ENCODE measurements at places on chromosomes 12 and 14.
A peak's percentile ranks its signal among the peaks of the same experiment; 100 is the strongest.

- DNase-seq = no peak
These were observed 155.8 kb upstream of the ATP2B1 start for GRCh38 chr12:89864411-89864810.

DNA sequence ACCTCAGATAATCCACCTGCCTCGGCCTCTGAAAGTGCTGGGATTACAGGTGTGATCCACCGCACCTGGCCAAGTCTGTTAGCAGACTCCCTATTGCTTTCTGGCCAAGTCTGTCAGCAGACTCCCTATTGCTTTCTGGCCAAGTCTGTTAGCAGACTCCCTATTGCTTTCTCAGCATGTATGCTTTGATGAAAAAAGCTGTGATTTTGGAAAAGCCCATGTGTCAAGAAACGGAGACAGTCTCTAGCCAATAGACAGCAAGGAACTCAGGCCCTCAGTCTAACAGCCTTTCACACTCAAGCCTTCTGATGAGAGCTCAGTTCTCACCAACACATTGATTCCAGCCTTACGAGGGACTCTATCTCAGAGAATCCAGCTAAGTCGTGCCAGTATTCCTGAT is 158.8 kb upstream of the KRR1 start:
- DNase-seq = no peak

DNA sequence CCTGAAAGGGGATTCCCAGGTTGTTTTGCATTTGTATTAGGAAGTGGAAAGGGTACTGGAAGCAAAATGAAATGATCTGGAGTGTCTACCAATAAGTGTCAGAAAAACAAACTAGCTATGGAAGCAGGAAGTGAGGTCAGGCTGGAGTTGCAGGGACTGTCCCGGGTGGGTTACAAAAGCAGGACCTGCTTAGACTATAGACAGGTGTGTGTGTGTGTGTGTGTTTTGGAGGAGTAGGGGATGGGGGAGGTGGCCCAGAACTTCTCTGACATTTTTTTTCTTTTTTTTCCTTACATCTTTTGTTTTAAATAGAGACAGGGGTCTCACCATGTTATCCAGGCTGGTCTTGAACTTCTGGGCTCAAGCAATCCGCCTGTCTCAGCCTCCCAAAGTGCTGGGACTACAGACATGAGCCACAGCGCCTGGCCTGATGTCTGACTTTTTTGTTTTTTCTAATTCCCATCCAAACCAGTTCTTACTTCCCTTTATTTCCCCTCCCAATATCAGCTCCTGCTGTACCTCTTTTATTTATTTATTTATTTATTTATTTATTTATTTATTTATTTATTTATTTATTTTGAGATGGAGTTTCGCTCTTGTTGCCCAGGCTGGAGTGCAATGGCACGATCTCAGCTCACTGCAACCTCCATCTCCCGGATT is 512 bp upstream of the RND1 start:
- DNase-seq = no peak

- no peak for DNase-seq
These were observed 56.3 kb downstream of the SLC16A7 start for GRCh38 chr12:59652130-59652529.

- DNase-seq = no peak
These were observed 51.9 kb downstream of the PRMT8 start for GRCh38 chr12:3542911-3543310.

DNA sequence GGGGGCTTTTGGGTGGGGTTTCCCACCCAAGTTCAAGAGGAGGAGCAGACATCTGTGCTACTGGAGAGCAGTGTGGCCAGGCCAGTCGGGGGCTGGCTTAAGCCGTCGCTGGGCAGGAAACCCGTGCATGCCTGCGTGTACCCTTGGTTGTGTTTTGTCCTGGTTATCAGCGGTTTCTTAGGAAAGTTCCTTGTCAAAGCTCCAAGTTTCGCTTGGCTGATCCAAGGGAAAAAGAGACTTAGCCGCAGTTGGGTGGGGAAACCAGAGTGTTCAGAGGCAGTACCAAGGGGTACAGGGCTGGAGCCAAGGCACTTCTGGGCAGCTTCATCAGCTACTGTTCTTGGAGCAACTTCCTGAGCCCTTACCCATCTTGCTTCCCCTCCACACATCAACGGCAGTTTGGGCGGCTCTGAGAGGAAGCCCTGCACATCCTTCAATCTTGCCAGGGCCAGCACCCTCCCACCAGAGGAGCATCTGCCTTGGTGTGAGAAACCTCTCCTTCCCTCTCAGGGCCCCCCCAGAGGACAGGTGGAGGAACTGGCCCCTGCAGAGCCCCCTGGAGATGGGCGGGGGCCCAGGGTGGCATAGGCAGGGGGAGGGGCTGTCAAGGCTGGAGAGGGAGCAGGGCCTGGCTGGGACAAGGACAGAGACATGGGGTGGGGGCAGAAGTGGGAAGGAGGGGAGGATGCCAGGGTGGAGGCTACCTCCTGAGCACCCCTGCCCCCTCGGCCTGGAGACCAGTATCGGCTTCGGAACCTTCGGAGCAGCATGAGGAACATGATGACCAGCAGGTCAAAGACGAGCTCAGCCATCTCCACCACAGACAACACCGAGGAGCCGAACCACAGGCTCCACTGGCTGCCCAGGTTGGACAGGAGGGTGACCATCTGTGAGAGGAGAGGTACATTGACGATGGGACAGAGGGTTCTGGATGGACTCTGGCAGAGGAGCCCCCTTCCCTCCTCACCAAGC is 5.8 kb upstream of the TNFRSF1A start:
- DNase-seq = no peak

DNA sequence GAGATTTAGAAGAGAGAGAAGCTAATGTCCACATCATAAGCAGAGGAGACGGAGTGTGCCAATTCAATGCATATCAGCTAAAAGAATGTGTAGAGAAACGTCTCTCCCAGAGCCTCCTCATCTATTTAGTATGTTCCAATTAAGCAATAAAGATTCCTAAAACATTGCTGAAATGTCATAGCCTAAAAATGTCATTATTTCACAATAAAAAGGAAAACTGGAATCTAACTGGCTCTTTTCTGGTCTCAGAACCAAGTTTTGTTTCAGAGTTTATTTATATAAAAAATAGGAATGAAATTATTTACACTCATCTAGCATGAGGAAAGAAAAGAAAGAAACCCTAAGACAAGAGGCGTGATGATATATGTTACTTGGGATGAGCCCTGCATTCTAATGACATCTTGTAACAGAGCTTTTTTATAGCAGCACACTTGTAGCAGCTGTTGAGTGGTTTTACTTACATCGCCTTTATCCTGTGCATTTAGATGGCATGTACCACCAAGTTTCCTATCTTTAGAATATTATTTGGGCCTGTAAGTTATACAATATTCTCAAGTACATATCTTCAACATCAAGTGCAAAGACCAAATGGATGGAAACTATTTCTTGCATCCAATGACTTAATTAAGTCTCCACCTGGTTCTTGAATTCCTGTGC is 266.3 kb upstream of the PRKD1 start:
- DNase-seq = no peak

GRCh38 chr14:50013198-50013918 is 103.0 kb downstream of the VCPKMT start:
- DNase-seq = no peak

DNA sequence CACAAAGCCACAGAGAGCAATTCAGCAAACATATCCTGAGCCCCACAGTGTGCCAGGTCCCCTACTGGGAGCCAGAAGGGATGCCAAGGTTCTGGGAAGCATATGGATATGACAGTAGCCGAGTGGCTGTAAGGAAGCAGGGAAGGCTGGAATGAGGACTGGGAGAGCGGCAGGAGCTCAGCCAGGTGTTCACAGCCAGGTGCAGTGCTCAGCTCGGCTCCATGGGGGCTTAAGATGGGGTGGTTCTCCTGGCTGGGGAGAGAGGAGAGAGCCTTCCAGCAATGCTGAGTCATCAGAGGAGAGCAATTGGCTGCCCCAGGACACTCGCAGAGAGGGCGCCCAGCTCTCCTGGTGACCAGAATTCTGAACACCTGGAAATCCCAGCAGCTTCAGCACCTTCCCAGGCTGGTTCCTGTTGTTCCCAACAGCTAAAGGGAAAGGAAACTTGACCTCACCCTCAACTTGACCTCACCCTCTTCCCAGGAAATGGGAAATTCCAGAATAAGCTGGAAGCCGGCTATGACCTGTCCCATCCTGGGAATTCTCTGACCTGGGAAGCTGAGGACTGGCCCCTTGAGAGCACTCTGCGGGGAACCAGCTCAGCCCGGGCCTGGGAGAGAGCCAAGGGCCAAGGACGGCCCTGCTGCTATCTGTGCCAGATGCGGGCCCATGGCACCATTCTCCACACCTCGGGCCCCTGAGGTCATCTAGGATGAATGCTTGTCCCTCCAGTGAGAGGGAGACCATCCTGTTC is 34.6 kb downstream of the SLC6A12 start:
- no peak for DNase-seq

- peak; percentile 44 for DNase-seq
These were observed 9.0 kb upstream of the LRTM2 start for GRCh38 chr12:1811281-1811947.

DNA sequence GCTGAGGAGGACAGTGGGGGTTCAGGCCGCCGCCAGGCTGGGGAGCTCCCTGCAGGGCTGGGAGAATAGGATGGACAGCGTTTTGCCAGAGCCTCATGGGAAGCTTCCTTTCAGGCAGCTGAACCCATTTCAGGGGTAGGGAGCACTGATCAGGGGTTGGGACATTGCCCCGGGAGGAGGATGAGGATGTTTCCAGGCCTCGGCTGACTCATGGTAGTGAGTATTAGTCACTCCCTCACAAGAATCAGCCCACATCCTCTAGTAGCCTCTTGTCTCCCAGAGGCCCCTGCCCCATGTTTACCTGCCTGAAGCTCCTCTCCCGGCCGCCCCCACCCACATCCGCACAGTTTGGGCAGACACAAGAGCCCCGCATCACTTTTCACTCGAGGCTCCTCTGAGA is 89.8 kb downstream of the ZFP36L1 start:
- no peak for DNase-seq
